GM12865 (cell line): ENCODE measurements at places on chromosomes 11 and 22.

- no peak for DNase-seq
These were observed 23.6 kb downstream of the HIRA start for GRCh38 chr22:19407649-19408606.

DNA sequence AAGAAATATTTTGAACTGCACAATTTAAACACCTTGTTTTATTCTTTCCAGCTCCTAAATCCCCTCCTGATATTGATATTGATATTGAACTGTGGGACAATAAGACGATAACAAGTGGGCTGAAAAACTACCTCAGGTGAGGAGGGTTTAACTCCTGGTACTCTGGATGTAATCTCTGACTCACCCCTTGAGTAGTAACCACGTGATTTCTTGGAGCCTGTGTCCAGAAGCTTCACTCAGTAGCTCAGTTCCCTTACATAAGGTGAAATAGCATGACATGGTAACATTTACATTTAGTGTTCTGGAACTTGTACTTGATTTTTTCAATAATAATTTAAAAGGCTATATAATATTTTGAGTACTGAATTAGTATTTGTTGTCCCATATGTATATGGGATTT, 168.0 kb downstream of the PGR start:
- DNase-seq, result no peak

- peak; percentile 18 for DNase-seq
These were observed 58.6 kb upstream of the HMGXB4 start for GRCh38 chr22:35198738-35199137.

- DNase-seq, result no peak
These were observed 3.3 kb upstream of the BEST1 start for GRCh38 chr11:61946894-61947293.

DNA sequence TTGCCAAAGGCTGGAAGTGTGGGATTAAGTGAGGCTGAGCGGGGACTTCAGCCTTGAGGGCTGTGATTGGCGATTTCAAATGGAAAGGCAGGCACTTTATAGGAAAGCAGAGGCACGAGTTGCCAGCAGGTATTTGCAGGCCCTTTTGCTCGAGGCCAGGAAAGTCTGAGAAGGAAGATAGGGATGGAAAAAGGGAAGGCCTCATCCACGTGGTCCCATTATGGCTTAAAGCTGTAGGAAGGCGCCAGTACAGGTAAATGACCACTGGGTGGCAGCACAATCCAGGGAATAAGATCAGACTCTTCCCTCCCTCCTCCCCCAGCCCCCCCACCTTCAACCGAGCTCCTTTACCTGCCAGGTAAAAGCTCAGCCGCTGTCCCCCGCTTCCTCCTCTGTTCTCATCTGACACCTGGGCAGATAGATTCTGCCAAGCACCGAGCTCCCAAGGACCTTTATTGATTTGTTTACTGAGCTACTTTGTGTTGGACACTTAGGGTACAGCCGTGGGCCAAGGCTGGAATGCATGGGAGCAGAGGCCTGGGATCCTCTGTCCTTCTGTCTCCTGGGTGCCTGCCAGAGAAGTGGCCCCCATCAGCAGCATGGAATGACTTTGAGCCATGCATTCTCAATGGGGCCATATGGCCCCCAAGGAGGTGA, 7.5 kb downstream of the P2RX3 start:
- DNase-seq, result peak; percentile 76

DNA sequence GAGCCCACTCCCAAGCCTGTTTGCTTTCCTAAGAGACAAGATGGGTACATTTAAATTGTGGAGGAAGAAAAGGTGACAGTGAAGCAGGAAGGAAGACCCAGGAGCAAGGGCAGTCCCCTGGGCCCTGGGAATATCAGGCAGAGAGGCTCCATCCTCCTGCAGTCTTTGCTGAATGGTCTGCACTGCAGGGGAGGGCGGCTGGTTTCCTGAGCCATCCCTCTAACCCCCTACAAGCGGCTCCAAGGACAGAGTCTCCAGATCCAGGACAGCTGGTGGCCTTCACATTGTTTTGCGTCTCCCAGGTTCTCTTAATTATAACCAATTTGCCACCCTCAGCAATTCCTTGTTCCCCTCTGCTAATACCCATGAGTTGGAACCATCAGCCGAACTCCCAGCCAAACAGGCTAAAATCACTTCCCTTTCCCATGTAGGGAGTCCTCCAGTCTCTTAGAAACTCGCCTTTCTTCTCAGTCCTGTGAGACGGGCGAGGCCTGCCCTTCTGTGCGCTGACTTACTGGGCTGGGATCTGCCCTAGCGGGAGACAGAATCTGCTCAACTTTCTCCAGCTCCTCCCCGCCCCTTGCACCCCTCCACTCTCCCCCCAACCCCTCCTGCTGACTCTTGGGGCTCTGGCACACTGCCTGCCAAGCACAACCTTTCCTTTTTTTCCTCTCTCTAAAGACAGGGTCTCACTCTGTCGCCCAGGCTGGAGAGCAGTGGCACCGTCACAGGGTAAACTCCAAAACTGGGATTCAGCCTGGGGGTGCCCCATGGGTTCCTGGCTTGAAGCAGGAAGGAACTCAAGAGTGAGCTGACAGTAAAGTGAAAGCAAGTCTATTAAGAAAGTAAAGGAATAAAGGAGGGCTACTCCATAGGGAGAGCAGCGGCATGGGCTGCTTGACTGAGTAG, 53.4 kb upstream of the EMID1 start:
- no peak for DNase-seq

DNA sequence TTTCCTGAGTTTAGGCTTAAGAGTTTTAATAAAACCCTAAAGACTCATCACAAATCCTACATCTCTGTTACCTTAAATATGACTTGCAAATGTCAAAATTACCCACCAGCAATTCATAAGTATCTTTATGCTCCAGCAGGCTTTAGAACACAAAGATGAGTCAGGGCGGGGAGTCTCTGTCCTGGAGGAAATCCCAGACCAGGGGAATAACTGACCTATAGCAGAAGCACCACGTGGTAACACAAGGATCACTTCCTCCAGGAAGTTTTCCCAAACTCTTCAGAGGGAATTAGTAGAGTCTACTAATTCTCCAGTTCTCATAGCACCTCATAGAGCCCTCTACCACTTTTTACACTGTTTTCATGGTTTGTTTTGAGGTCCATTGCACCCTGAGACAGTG, 217.0 kb downstream of the NAV2 start:
- DNase-seq, result no peak

GRCh38 chr11:115775846-115776245, 271.6 kb upstream of the CADM1 start:
- no peak for DNase-seq

GRCh38 chr11:117823946-117824420, 561 bp downstream of the FXYD2 start:
- no peak for DNase-seq

- no peak for DNase-seq
These were observed 157.8 kb downstream of the KIF18A start for GRCh38 chr11:27949951-27950738.

- no peak for DNase-seq
These were observed 23.8 kb downstream of the LMO2 start for GRCh38 chr11:33867996-33868646.

GRCh38 chr11:118948000-118948399, 8.1 kb upstream of the UPK2 start:
- no peak for DNase-seq

- no peak for DNase-seq
These were observed 6.4 kb upstream of the ATG16L2 start for GRCh38 chr11:72807792-72808191.

DNA sequence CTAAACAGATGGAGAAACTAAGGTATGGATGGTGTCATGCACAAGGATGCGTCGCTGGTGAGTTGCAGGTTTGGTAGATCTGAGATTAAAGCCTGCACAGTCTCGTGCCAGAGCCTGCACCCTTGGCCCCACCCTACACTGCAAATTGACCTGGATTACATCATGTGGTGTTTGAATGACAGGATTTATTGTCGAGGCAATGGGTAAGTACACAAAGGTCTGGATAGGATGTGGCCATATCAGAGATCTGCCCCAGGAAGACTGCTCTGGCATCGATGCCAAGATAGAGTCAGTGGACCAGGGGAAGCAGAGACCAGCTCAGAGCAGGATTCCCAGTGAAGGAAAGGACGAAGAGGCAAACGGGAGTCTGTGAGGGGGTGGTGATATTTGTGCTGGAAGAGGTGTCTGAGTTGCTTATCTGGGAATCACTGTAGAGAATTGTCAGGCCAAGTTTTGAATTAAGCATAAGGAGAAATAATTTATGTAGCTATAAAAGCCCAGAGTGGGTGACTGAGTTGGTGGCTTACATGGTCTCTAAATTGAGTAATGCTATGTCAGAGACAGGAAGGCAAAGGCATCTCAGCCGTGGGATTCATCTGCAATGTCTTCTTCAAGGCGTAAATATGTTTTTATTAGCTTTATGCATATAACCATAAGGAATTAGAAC, 499.6 kb upstream of the B3GAT1 start:
- DNase-seq, result no peak

- no peak for DNase-seq
These were observed 194.0 kb downstream of the LARGE1 start for GRCh38 chr22:33726294-33726734.

- DNase-seq, result no peak
These were observed 6.4 kb downstream of the MARK2 start for GRCh38 chr11:63845303-63845702.

DNA sequence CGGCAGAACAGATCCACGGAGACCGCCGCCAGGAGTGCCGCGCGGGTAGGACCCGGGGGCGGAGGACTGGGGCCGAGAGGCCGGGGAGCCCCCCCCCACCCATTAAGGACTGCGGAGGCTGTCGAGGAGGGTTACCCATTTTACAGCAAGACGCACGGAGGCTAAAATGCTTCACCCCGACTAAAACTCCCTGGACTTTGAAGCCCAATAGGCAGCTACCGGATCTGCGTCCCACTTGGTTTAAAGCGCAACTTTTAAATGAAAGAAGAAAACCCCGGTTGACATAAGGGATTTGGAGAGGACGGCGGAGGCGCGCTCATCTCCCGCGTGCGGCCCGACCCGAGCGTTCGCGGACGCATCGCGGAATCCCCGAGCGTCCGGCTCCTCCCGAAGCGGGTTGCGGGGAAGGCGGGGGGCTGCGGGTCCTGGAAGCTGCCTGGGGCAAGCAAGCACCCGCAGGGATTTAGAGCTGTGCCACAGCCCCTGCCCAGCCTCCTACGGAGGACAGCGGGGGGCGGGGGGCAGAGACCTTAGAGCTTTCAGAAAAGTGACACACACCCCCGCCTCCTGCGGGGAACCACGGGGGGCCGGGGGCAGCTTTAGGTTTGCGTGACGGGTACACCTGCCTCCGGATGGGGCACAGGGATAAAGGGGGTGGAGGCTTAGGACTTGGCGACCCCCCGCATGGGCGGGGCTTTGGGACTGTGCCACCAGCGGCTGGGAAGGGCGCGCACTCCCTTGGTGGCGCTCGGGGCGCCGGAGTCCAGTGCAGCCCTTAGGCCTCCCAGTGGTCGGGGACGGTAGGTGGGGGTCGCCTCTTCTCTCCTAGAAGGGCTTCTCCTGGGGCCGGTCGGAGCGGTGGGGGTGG, 760 bp upstream of the CELSR1 start:
- DNase-seq, result no peak

GRCh38 chr11:46554213-46555147, 39.3 kb downstream of the AMBRA1 start:
- no peak for DNase-seq

- DNase-seq, result no peak
These were observed 877 bp downstream of the ALG9 start for GRCh38 chr11:111870522-111870885.

GRCh38 chr22:46688949-46689348, 49.1 kb downstream of the CERK start:
- no peak for DNase-seq

DNA sequence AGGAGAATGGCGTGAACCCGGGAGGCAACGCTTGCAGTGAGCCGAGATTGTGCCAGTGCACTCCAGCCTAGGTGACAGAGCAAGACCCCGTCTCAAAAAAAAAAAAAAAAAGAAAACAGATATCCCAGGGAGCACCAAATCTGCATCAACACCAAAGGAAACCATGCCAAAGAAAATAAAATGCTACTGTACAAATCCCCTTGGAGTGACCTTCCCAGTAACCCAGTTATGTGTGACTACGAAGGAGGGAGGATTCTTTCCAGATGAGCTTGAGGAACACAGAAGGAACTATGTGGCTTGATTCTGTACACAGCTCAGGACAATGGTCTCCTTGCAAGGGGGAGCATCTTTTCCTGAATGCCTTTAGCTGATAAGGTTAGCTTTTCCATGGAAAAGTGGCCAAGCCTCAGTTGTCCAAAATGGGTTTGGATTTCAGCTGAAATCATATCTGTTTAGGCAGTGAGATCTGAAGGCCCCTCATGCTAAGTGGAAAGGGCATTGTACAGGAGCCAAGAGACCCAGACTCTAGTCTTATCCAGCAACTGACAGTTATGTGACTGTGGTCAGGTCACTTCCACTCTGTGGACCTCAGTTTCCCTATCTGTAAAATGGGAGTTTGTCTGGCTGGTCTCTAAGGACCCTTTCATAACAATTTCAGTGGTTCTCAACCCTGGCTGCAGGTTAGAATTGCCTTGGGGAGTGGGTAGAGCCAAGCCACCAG, 87.6 kb upstream of the TIMP3 start:
- no peak for DNase-seq

- no peak for DNase-seq
These were observed 5.2 kb downstream of the ACAD8 start for GRCh38 chr11:134258577-134258976.

DNA sequence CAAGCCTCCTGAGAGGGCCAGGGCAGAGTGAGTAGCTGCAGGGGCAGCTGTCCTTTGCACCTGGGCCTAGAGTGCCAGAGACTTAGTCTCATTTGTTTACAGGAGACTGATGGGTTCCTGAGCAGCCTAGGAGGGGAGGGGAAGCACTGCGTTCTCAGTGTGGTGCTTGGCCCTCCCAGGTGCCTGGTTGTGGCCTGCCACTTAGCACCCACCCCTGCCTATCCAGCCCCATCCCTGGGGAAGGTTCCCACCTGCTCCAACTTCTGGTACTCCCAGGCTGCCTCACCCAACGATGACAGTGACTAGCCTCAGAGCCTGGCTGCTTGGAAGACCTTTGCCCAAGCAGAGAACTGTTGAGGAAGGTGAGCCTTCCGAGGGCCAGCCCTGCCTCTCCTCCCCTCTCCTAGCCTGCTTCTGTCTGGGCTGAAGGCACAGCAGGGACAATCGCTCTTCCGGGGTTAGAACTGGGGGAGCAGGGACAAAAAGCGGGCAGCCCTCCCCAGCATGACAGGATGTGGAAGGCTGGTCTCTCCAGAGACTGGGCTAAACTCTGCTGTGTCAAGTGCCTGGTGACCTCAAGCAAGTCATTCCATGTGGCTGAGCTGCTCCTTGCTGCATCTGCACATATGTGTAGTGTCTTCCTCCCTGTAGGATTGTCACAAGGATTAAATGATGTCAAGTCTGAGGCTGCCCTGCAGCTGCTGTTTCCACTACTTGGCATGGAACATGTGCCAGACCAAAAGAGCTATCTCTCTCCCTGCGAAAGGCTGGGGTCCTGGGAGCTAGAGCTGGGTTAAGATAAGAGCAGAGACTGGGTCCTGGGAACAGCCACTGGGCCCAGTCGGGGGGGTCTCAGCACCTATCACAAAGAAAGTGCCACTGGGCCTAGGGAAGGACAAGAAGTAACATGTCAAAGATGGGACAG, 9.9 kb downstream of the KCNQ1OT1 start:
- no peak for DNase-seq
